ENCODE measurements at places on chromosomes 2 and 18.

DNA sequence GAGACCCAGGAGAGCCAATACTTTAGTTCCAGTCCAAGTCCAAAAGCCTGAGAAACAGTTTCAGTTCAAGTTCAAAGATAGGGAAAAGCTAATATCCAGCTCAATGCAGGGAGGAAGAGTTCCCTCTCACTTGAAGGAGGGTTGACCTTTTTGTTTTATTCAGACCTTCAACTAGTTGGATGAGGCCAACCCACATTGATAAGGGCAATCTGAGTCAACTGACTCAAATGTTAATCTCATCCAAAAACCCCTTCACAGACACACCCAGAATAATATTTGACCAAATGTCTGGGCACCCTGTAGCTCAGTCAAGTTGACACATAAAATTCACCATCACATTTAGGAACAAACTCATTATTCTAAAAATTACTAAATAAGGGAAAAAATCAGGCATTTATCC is 246.8 kb downstream of the METTL4 start:
- no peak for DNase-seq

GRCh38 chr2:157326698-157327097 is 1.1 kb upstream of the ERMN start:
- DNase-seq, result no peak

- DNase-seq, result no peak
Measured at GRCh38 chr2:109563288-109563687, 50.5 kb downstream of the SEPTIN10 start.

DNA sequence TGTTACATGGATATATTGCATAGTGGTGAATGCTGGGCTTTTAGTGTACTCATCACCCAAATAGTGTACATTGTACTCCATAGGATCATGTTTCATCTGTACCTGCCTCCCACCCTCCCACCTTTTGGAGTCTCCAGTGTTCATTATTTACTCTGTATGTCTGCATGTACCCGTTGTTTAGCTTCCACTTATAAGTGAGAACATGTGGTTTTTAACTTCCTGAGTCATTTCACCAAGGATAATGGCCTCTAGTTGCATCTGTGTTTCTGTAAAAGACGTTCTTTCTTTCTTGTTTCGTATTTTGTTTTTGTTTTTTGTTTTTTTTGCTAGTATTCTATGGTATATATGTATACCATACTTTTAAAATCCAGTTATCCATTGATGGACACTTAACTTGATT is 107.5 kb downstream of the MSTN start:
- no peak for DNase-seq

GRCh38 chr2:128642821-128643220 is 324.2 kb upstream of the HS6ST1 start:
- DNase-seq, result no peak

DNA sequence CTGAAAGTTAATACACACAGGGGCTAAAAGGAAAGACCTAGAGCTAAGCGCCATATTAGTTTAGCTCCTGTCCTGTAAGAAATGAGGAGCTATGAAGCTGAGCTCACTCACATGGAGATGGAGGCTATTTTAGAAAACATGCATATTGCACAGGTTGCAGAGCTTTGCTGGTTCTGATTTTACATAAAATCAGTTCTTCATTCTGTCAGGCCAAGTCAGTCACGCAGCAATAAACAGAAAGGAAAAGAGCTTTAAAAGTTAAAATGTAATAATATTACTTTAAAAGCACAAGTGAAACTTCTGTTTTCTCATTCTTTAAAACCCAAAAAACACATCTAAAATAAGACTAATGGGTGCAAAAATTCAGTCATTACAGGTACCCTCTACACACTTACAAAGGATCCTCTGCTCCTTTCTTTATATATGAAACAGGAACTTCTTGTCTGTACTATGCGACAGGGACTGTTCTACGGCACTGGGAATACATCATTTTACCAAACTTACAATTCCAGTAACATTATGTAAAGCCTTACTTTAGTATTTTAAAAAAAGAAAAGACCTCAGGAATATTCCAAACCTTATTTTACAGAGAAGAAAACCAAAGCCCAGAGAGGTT is 113.8 kb downstream of the THADA start:
- no peak for DNase-seq

DNA sequence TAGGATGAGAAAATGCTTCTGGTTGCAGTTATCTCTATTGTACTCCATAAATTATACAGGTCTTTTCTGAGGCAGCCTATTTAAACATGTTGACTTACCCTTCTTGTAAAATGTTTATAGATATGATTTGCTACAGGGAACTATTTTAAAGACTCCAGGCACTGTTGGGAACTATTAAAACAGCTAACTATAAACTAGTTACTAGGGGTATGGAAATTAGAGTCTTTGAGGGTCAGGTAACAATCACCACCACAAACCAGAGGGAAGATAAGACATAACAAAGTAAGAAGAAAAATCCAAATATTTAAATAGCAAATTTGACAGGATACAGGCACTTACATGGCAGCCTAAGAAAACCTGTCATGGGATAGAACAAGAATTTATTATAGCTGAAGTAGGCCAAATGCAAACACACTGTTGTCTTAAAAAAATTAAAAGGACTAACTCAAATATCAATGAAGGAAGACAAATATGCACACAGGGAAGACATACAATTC is 251.0 kb upstream of the CWC22 start:
- no peak for DNase-seq

- DNase-seq, result no peak
Measured at GRCh38 chr2:216880509-216881184, 20.8 kb upstream of the TNP1 start.

GRCh38 chr18:61528961-61529360 is 195.7 kb downstream of the CDH20 start:
- no peak for DNase-seq

GRCh38 chr2:213934560-213934959 is 476.3 kb upstream of the VWC2L start:
- DNase-seq, result no peak
